ENCODE measurements at places on chromosomes 3 and 15.
A peak's percentile ranks its signal among the peaks of the same experiment; 100 is the strongest.

DNA sequence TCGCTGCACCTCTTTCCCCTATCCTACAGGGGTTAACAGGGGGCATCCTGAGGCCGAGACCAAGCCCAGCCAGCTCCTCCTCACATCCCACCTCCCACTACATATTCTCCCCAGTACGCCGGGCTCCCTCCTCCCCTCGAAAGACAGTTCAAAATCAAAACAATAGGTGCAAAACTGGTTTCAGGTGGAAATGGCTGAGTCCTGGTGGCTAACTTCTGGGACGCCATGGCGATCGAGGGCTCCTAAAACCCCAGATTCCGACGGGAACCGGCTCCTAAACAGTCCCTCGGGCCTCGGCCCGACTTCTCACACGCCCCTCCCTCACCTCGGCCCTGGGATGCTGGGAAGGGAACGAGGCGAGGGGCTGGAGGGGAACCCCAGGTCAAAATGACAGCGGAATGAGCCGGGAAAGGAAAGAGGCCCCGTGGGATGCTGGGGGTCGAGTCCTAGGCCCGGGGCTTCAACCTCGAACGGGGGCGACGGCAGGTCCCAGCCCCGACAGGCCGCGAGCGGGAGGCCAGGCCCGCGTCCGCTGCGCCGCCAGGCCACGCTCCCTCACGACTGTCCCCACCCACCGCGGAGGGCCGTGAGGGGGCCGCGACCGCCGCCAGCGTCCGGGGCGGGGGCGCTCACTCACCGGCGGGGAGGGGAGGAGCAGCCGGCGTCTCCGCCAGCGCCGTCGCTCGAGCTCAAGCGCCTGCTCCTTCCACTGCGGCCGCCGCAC lies 492 bp downstream of the TMCC1 start:
- DNase-seq = peak; percentile 46

GRCh38 chr15:56496635-56497034 lies 31.7 kb upstream of the MNS1 start:
- DNase-seq = no peak

- DNase-seq = no peak
Observed at GRCh38 chr3:140470962-140471361, 206.9 kb upstream of the TRIM42 start.

DNA sequence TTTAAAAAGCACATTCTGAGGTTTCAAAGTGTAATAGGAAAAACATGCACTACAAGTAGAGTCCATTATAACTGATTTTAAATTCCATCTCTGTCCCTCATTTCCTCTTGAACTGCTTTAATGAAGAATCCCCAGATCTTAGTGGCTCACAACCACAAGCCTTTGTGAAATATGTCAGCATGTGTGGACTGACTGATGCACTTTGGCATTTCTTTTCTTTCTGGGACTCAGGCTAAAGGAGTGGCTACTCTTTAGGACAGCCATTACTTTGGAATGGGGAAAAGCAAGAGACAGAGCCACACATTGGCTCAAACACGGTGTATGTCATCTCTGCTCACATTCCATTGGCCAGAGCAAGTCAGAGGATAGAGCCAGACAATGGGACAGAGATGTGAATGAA lies 139.6 kb downstream of the GRM7 start:
- no peak for DNase-seq

DNA sequence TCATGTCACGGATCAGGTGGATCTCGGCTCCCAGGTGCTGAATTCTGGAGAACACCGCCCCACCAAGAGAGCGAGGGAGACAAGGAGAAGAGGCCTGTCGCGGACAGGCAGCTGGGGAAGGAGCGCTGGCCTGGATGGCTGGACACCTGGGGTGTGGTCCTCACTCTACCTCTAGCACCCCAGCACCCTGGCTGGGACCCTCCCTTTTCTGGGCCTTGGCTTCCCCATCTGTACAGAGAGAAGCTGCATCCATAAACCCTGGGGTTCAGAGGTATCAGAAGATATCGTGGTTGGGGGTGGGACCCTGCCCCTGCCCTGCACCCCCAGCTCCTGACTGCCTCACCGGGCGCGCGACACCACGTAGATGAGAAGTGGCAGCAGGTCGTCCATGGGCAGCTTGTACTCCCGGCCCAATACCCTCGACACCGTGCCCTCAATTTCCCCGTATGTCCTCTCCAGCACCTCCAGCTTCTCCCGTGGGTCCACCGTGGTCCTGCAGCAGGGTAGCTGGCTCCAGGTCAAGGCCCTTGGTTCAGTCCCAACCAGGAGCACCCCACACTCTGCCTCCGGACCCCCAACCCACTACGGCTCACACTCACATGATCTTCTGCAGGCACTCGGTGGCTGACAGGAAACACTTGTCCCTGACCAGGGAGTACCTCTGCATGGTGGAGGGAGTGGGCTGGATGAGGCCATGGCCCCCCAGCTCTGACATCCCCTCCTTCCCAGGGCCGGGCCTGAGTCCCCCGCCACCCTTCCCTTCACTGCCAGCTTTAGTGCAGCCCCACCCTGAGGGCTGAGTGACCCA lies 21.7 kb downstream of the ALS2CL start:
- DNase-seq = no peak

- DNase-seq = no peak
Observed at GRCh38 chr3:52372822-52373504, 56.8 kb downstream of the DNAH1 start.

- DNase-seq = no peak
Observed at GRCh38 chr3:1883534-1883933, 215.1 kb upstream of the CNTN4 start.

DNA sequence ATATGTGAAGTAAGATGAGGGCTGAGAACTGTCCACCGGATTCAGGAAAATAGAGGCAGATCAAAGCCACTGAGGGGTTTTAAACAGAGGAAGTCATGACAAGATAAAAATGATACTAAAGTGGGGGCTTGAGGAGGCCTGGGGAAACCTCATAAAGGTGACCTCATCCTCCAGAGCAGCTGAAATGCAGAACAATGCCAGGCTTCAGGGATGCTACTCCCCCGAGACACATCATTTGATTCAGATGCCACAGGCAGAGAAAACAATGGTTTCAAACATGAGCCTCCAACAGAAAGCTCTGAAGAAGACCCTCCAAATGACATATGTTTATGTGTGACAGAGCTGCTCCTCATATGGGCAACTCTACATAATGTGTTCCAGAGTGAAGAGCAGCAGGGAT lies 6.4 kb downstream of the CFAP20DC start:
- DNase-seq = no peak

DNA sequence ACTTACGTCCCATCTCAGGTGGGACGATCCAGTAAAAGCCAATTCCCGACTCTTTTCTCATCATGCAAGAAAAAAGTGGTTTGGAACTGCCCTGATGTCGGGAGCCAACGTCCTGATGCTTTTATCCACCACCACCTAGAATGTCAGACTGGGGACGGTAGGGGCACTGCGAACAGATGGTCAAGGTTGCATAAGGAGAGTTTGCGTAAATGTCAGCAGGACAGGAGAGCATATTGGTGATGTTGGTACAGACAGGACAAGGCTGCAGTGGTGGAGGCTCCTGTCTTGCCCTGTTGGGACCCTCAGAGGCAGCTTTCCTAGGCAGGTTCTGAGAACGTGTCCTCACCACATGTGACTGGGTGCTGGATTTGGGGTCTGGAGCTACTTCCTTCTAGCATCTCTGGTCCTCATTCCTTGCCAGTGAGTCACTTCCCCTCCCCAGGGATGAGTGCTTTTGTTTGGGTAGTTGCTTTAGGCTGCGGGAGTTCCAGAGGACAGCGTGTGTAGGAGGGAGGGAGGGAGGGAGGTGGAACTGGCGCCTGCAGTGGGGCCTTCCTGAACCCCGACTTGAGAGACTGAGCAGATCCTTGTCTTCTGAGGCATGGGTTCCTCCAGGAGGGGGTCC lies 21.0 kb downstream of the THSD4 start:
- DNase-seq = no peak

DNA sequence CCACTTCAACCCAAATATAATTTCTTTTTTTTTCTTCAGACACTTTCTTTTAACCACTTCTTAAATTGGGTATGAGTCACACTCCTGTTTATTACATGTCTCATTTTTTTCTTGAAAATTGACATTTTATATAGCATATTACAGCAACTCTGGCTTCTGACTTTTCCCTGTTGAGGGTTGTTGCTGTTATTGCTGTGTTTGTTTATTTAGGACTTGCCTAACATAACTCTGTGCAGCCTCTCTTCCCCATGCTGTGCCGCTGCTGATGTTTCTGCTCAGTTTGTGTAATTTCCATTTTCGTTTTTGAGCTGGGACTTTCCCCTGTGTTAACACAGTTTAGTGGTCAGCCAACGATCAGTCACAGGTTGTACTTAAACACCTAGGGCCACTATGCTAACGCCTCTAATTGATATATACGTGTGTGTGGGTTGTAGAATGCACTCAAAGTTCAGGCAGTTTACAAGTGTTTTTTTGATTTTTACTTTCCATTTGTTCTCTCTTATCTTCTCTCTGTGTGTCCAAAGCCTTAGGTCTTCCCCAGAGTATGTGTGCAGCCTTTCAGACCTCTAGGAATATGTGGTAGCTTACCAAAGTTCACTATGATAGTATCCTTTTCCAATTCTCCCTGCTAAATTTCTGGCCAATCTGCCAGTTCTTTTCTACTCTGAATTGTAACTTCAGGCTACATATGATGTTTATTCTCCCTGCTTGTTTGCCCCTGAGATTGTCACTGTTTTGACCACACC lies 337.2 kb downstream of the ZBTB20 start:
- no peak for DNase-seq

DNA sequence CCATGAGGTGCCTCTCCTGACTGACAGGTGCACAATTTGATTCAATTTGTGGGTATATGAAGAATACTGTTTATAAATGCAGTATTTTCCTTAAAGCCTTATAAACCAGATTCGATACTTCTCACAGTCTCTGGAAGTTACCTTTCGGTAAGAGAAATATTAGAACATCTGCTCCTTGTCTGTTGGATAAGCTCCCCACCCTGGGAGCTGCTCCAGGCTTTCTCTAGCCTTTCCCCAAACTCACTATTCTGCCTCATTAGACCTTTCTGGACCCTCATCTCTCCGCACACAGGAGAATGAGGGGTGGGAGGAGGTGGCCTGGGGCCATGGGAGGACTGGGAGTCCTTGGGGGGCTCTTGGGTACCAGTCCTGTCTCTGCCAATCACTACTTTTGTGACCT lies 59.8 kb upstream of the TBC1D21 start:
- DNase-seq = no peak

- DNase-seq = no peak
Observed at GRCh38 chr15:93341164-93341563, 252.2 kb upstream of the RGMA start.

- DNase-seq = no peak
Observed at GRCh38 chr3:52022323-52023100, 26.8 kb upstream of the RPL29 start.

GRCh38 chr15:76718863-76719262 lies 186.3 kb downstream of the SCAPER start:
- DNase-seq = no peak

- DNase-seq = no peak
Observed at GRCh38 chr3:188133219-188133618, 20.7 kb upstream of the LPP start.

DNA sequence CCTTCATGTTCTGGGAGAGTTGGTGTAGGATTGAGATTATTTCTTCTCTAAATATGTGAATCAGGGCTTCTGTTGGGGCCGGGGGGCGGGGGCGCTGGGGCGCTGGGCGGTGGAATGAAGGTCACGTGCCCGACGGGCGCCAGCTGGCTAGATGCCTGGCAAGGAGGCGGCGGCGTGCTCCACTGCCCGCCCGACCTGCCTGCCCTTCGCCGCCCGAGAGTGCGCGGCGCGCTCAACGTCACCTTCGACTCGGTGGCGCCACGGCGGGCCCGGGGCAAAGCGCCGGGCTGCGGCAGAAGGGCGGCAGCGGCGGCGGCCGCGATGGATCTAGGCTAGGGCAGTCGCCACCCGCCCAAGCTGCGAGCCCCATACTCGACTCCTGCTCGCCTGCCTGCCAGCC lies 47.0 kb upstream of the LHFPL4 start:
- no peak for DNase-seq

DNA sequence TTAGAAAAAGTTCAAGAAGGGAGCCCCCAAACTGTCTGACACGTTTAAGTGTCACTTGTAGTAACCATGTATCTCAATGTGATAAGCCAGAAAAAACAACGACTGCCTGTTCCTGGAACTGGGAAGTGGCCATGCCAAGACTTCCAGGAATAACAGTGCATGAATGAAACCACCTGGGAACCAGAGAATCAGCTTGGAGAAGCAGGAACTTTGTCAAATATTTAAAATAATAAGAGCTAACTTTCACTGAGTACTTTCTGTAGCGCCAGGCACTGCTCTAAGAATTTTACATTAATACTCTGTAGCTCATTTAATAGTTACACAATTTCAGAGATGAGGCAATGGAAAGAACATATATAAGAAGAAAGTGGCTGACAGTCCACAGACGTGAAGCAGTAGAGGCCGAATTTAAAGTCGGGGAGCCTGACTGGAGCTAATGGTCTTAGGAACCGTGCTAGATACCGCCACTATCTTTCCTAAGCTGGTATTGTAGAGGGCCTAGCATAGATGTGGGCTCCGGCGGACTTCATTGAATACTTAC lies 876 bp downstream of the PLSCR1 start:
- no peak for DNase-seq

DNA sequence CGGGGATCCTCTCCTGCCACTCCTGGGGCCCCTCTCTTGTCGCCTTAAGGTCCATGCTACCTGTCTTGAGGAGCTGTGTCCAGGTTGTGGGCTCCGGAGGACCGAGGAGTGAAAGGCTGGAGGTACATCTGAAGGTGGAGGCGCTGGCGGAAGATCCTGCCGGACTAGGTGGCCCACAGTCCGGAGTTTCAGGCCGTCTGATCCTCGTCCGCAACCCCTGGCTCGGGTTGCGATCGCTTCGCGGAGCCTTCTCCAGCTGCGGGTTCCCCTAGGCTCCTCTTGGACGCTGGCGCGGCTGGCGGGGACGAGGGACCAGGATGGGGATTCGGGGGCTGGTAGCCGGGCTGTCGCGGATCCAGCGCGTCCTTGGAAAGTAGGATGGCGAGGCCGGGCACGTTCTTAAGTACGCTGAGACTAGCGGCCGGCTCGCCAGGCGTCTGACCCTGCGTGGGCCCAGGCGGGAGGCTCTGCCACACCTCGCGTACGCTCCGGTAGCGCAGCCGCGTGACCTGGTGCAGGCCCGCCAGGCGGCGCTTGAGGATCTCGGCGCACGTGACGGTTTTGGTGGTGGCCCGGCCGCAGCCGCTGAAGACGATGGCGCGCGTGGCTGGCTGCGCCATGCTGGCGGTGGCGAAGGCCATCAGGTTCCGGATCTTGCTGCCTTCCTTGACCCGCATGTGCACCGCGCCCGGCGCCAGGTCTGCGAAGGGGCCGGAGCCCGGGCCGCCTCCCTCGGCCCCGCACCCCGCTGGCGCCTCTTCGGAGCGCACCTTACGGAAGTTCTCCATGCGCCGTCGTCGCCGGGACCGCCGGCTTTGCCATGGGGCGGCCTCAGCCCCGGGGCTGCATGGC lies 550 bp downstream of the RPP25 start:
- peak; percentile 39 for DNase-seq

DNA sequence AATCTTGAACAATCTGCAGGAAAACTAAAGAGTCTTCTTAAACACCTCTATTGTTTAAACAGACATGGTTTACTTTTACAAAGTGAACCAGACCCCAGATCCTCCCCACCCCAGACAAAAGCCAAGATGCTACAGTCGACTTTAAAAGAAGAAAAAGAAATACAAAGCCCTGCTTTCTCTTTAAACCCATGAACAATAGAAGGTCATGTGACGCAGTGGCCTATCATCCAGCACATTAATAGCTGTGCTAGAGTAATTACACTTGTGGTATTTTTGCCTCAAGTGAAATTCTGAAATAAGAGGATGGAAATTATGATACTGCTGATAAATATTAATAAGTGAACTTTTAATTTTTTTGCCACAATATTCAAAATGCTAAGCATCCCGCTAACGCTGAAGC lies 613.4 kb downstream of the FOXP1 start:
- DNase-seq = no peak

Data from stimulated activated CD8-positive, alpha-beta memory T cell treated with anti-CD3 and anti-CD28 coated beads, Interleukin-4, amount 100 ng/mL, for 1 hour (primary cell).